ENCODE measurements at places on chromosomes 11 and 22. TPM values are rescaled to one million over a fixed set of nuclear protein-coding genes. Genes with fewer than 3 reads are reported as not detected.

NTM gene
- total RNA-seq, result 3.1 TPM

GRCh38 chr22:17867160-17867785, 93.0 kb upstream of the BID start:
- DNase-seq, result no peak

APBB1 gene
- total RNA-seq, result 5.2 TPM

HORMAD2 gene
- not detected for total RNA-seq

- DNase-seq, result no peak
Observed at GRCh38 chr22:24398409-24398808, 29.0 kb upstream of the ADORA2A start.

- no peak for DNase-seq
Observed at GRCh38 chr11:79076526-79077115, 364.2 kb downstream of the TENM4 start.

DNA sequence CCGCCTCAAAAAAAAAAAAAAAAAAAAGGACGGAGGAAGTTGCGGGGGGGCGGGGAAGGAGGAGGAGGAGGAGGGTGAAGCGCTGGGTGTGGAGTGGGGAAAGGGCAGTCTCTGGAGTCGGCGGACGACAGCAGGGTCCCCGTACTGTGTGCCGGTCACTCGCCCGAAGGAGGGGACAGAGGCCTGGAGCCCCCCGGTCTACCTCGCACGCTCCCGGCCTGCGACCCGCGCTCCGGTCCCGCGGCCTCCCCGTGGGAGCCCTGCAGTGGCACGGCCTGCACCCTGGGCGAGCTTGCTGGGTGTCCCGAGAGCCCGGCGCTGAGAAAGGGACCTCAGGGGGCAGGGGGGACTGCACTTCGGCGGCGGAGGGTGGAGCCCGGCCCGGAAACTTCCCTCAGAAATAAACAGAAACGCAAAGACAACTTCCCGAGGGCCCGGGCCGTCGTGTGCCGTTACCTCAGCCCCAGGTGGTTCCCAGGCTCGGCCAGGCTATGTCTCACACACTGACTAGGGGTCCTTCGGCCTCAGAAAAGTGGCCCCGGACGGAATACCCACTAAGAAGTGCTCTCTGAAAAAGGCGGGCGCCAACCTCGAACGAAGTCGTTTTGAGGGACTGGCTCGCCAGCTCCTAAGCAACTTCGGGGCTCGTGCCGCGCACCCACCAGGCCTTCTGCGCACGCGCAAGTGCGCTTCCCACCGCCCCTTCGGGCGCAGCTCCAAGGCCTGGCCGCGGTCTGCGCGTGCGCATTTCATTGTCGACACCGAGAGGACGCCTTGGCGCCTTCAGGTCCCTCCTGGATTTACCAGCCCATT, at the start of gene MAJIN:
TSS of gene MAJIN (minus strand) at position 688 of the 813 bp plus-strand sequence. CDS start 12,703 bp downstream, outside the sequence.
- DNase-seq, result no peak

- DNase-seq, result no peak
Observed at GRCh38 chr22:29946220-29946619, 63.2 kb downstream of the MTMR3 start.

CBLIF gene
- not detected for total RNA-seq

DNA sequence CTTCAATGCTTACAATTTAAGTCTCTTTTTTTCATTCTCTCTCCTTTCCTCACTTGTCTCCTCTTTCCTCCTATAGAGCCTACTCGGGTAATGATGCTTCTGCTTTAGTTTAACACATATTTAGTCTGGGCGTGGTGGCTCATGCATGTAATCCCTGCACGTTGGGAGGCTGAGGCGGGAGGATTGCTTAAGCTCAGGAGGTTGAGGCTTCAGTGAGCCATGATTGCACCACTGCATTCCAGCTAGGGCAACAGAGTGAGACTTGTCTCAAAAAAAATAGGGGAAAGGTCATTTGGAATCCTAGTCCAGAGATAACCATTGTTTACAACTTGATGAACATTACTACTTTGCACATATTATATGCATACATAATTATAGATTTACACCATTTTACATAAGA, 1.4 kb upstream of the CCT8L2 start:
- no peak for DNase-seq

CHRM1 gene
- total RNA-seq, result not detected

GRCh38 chr11:59601788-59602187, 13.8 kb downstream of the OSBP start:
- no peak for DNase-seq

TMEM86A gene
- total RNA-seq, result 3.5 TPM

DNA sequence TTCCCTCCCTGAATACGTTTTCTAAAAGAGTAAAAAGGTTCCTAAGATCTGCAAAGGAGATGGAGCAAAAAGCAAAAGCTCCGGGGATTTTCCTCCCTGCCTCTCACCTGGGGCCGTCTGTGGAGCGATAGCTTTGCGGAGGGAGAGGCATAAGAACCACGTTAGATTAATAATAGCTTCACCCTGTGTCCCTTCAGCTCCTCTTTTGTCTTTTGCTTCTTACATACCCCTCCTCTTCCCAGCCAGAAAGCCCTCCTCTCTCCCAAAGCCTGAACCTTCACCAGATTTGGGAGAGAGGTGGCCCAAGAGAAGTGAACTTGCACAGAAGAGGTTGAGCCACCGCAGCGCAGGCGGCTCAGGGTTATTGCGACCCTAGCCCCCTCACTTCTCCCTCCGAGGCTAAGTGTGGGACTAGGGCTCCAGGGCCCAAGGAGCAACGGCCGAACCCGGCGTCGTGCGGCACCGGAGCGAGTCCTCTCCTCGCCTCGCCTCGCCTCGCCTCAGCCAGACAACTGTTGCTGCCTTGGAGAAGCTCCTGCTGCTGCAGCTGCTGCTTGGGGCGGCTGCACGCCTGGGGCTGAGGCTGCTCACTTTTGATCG, 97.6 kb upstream of the HSD17B12 start:
- no peak for DNase-seq

DNA sequence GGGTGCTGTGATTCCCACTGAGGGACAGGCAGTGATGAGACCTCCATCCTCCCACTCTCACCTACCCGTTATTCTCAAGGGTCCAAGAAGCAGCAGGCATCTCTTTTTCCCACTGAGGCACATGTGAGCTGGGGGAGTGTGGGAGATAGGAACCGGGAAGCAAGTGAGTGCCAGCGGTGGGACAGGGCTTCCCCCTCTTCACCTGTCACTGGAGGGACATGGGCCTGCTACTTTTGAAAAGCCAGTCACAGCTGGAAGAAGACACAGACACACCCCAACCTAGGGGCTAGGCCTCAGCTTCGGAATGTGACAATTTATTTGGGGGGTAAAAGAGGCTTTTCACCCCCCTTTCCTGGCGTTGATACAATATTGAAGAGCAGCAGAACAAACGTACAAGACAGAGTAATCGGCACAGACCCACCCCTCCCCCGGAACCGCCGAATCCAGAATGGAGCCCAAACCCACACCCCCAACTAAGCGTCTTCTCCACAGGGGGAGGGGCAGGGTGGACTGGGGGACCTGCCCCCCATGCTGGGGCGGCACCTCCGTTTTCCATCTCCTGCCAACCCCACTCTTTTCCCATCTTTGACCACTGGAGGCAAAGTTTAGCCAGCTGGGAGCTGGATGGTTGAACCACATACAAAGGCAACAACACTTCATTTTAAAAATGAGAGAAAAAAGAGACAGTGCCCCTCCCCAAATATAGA, 10.7 kb downstream of the CBX6 start:
- no peak for DNase-seq

GRCh38 chr11:30861531-30861930, 275.4 kb upstream of the MPPED2 start:
- DNase-seq, result no peak

DNA sequence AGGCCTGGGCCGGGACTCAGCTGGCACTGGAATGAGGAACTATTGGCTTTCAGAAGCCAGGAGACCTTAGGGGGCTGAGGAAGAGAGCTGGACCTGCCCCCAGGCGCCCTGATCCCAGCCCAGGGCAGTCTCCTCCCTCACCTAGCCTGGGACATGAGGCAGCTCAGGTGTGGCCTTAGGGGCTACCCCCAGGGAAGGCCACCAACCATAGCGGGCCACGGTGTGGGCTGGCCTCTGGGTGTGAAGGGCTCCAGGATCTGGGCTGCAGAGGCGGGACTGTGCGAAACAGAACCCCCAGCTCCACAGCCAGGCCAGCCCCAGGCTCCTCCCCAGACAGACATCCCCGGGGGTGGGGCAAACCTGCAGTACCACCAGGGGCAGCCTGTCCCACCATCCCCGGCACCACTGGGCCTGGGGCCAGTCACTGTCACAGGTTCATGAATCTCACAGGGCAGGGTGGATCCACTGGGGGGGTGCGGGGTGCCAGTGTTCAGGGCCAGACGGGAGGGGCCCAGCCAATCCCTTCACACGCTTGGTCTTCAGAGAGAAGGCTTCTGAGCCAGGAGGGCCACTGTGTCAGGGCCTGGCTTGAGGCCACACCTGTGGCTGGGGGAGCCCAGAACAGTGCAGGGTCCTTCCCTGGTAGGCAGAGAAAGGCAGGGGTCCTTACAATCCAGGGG, 3.5 kb downstream of the PLXNB2 start:
- DNase-seq, result no peak

- DNase-seq, result no peak
Observed at GRCh38 chr11:70437111-70437784, 38.9 kb downstream of the CTTN start.

DNA sequence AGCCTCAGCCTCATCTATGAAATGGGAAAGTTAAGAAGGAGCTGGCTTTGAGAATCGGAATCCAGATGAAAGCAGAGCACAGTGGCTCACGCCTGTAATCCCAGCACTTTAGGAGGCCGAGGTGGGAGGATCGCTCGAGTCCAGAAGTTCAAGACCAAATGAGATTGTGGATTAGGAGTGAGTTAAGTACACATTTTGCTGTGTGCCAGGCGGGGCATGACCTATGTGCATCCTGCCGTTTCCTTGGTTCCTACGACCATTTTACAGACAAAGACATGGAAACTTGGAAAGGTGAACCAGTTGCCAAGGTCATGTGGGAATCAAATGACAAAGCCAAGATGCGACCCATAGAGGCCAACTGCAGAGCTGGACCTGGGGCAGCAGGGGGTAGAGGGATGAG, 4.2 kb downstream of the PLA2G3 start:
- no peak for DNase-seq

HEPACAM gene
- total RNA-seq, result not detected

GRCh38 chr11:119347242-119347641, 737 bp upstream of the MFRP start:
- DNase-seq, result no peak

DNA sequence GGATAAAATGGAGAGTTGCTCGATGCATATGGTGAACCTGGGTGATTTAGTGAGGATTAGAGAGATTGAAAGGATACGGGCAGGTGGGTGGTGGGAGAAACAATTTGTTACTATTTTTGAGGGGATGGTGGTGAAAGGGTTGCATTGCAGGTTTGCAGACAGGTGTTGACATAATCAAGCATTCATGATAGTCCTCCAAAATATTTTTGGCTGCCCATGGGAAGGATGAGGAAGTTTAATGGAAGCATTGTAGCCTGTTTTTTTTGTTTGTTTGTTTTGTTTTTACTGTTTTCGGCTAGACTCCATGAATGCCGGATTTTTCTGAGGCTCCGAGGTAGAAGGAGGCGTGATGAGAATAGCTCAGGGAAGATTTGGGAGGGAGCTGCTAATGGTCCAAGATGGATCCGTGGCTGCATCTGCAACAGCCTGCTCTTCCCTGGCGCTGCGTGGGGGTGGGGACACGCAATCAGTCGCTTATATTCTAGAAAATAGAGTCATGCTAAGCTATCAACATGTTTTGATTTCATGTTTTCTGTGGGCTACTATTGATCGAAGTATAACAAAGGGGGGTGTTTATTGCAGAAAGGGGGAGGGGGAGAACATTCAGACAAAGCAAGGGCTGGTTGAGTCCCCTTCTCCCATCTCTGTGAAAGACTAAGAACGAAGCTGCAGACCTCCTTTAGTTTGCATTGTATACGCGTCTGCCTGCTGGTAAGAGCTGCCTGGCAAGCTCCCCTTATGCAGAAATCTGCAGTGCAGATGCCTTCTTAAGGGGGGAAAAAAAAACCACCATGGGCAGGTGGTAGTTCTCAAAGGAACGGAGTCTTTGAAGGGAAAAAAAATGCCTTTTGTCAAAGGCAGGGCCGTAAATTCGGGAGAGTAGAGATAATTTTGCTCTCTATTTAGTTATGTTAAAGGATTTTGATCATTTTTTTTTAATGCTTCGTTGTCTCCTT, 1.0 kb downstream of the RTN3 start:
- DNase-seq, result no peak

GRCh38 chr22:36374603-36375024, 13.2 kb downstream of the MYH9 start:
- DNase-seq, result no peak

IL17REL gene
- not detected for total RNA-seq

BDNF gene
- total RNA-seq, result 10.6 TPM

DNA sequence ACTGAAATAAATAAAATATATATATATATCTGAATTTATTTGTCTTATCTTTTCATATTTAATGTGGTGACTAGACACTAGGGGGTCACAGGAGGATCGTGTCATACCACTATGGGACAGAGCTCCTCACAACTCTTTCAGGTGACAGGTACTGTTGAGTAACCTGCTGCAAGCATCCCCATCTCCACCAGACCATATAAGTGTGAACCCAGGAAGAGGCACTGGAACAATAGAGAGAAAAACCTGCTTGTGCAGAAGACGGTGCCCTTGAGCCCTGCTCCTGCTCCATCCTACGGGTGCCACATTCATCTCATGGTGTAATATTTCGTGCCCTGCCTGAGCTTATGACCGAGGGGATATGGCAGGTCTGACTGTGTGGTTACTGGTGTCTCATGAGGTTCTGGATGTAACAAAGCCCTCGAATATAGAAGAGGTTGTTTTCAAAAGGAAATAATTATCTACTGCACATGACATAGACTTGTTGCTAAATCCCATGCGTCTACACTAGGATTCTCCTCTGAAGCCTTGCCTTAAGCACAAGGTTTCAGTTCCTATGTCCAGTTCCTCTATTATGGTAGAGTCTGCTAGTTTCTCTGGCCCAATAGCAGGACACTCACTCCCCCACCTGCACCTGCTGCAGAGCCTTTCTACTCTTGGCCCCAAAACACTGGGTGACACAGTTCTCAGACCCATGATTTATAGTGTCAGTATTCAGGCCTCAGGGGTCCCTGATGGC, 70.4 kb downstream of the GGTLC2 start:
- no peak for DNase-seq

- peak; percentile 44 for DNase-seq
Observed at GRCh38 chr11:91265946-91266345, 958.7 kb upstream of the FAT3 start.

- DNase-seq, result no peak
Observed at GRCh38 chr11:973237-973636, 47.6 kb downstream of the AP2A2 start.

All from H4 (cell line).